EL (cell line): ENCODE measurements at places on chromosomes 1 and 21.

DNA sequence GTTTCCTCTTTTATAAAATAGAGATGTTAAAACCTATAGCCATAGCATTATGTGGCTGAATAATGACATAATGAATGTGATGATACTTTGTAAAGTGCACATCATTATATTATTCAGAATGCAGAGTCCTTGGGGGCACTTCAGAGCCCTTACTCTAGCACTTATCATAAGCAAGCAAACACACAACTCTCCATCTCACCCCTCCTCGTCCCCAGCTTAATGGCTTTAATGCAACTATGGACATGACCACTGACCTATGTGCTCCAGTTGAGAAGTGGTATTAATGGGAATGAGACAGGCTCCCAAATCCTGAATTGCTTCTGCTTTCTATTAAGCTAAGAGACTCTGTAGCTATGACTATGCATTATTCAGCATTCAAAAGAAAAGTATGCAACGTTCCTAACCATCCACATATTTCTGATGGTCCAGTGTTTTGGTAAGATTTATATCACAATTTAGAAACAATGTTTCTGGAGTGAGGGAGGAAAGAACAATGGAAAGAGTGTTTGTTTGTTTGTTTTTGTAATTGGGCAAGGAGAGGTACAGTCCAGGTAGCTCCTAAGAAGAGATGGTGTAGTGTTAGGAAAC is 194.0 kb upstream of the PLXNA2 start:
- no peak for DNase-seq

- peak; percentile 67 for DNase-seq
Measured at GRCh38 chr1:23916209-23917131, 3.3 kb upstream of the CNR2 start.

DNA sequence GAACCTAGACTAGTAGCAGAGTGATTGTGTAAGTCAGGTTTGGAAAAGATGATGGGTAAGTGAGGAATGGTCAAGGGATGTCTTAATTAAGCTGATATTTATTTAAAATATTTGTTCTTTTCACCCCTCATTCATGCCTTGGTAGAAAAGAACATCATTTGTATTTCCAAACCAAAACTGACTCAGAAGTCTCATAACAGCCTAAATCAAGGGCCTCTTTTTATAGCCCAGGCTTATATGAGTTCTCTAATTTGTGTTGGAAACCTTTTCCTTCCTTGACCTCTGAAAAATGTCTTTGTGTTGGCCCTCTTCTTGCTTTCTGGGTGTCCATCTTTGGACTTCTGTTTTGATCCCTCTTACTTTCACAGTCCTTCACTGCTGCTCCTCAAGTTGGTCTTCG is 1428.2 kb downstream of the MRPL39 start:
- no peak for DNase-seq

GRCh38 chr1:8639148-8639547 is 178.3 kb downstream of the RERE start:
- DNase-seq = no peak

- no peak for DNase-seq
Measured at GRCh38 chr21:18743531-18743930, 339.9 kb upstream of the TMPRSS15 start.
